ENCODE measurements at places on chromosomes 1 and 21. TPM values are rescaled to one million over a fixed set of nuclear protein-coding genes. Genes with fewer than 3 reads are reported as not detected.

Gene SPATA1
- 0.40 TPM for polyA plus RNA-seq

Gene SDC3
- 1.2 TPM for polyA plus RNA-seq

Gene ARHGEF19
- 7.9 TPM for polyA plus RNA-seq

Gene NHLH2
- polyA plus RNA-seq = not detected

- H3K36me3 ChIP-seq = no peaks in the 10 kb centered on the region
- DNase-seq = no peak
- peak overlapping the region; percentile 77 for H3K4me3 ChIP-seq
- no peak overlapping the region for H3K27ac ChIP-seq
- peaks cover 8% of the 10 kb centered on the region for H3K4me1 ChIP-seq
Measured at GRCh38 chr21:36384885-36385232, 333 bp upstream of the CHAF1B start.

DNA sequence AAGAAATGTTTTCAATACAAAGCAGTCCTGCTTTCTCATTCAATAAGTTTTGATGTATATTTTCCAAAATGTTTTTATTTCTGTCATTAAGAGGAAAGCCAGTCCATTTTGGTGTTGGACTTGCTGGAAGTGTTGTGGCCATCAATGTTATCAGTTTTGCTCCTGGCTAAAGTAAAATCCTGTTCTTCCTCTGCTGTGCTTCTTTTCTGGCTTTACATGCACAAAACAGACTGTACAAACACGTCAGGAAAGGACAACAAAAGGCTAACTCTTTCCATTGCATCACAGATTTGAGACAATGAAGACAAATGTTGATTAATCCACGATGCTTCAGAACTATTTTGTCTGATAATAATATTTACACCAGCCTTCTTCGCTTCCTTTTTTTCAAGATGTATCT, 735.4 kb downstream of the LTN1 start:
- peaks cover 6% of the 10 kb centered on the region for H3K4me1 ChIP-seq
- no peaks in the 10 kb centered on the region for H3K27me3 ChIP-seq
- no peak overlapping the region for H3K27ac ChIP-seq
- no peak overlapping the region for H3K4me3 ChIP-seq
- no peak for DNase-seq

GRCh38 chr1:229572286-229572685, 13.8 kb upstream of the ABCB10 start:
- H3K27me3 ChIP-seq = no peaks in the 10 kb centered on the region
- H3K36me3 ChIP-seq = no peaks in the 10 kb centered on the region
- no peak overlapping the region for H3K4me3 ChIP-seq
- H3K4me1 ChIP-seq = peaks cover 9% of the 10 kb centered on the region

DNA sequence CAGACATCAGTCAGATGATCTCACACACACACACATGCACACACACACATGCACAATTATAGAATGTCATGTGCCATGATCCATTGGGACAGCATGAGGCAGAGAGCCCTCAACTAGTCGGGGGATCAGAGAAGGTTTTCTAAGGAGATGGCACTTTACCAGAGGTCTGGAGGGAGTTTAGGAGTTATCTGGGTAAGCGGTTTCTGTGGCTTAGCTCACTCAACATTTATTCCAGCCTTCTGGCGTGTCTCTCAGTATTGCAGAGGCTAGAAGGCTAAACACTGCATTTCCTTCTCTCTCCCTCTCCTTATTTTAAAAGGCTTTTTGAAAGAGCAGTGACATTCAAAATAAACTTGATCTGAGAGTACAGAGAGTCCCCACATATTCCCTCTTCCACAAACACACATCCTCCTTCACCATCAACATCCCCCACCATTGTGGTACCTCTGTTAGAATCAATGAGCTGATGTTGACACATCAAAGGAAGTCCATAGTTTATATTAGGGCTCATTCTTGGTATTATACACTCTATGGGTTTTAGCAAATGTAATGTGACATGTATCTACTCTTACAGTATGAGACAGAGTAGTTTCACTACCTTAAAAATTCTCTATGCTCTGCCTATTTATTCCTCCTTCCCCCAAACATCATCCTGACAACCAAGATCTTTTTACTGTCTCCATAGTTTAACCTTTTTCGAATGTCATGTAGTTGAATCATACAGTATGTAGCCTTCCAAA, 9.0 kb upstream of the PLA2G2A start:
- H3K27ac ChIP-seq = no peak overlapping the region
- no peak overlapping the region for H3K4me3 ChIP-seq
- H3K27me3 ChIP-seq = peaks cover 3% of the 10 kb centered on the region
- no peaks in the 10 kb centered on the region for H3K4me1 ChIP-seq

DNA sequence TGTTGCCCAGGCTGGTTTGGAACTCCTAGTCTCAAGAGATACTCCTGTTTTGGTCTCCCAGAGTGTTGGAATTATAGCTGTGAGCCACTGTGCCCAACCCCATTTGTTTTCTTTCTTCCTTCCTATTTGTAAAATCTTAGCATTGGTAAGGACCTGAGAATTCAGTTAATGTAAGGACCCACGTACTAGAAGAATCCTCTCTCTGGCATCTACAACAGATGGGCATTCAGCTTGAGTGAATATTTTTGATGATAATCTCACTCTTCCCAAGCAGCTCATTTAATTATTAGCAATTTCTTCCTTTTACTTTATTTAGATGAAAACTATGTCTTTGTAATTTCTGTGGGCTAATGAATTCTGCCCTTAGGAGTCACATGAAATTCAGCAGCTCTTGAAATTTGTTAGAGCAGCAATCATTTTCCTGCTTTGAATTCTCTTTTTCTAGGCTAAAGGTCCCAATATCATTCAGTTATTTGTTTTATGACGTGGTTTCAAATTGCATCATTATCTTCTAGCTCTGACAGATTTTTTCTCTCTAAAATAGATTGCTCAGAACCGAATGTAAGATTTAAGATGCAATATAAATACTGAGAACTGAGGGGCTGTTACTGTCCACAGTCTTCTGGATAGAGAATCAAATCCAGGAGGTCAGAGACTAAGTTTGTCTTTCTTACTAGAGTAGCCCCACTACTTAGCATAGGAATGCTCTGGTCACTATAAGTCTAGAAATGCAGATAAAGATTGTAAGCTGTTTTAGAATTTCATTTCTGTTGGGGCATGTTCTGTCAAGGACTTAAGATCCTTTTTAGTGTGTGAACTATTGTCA, 59.4 kb downstream of the EPB41 start:
- H3K4me3 ChIP-seq = no peak overlapping the region
- H3K4me1 ChIP-seq = no peaks in the 10 kb centered on the region
- no peak for DNase-seq
- H3K27ac ChIP-seq = no peak overlapping the region
- H3K36me3 ChIP-seq = no peaks in the 10 kb centered on the region
- no peaks in the 10 kb centered on the region for H3K27me3 ChIP-seq

DNA sequence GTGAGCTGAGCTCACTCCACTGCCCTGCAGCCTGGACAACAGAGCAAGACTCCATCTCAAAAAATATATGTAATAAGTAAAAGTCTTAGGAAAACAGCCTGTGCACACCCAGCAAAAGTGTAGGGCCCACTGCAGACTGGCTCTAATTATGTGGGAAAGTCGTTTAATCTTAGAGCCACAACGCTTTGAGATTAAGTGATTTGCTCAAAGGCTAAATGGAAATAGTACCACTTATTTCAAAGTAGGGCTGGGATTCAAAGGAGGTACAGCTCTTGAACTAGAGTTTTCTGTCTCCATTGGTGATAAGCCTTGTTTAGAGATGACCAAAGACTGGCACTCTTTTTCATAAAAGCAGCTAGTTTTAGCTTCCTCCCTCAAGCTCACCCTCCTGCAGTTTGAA, 2.2 kb downstream of the TACSTD2 start:
- no peak overlapping the region for H3K4me3 ChIP-seq
- H3K36me3 ChIP-seq = no peaks in the 10 kb centered on the region
- no peak overlapping the region for H3K27ac ChIP-seq
- H3K4me1 ChIP-seq = peaks cover 42% of the 10 kb centered on the region
- DNase-seq = no peak

- H3K4me1 ChIP-seq = peaks cover 55% of the 10 kb centered on the region
- no peak overlapping the region for H3K27ac ChIP-seq
- no peaks in the 10 kb centered on the region for H3K36me3 ChIP-seq
Measured at GRCh38 chr1:183806125-183806524, 1.2 kb downstream of the RGL1 start.

GRCh38 chr1:29639741-29640427, 403.6 kb downstream of the PTPRU start:
- H3K4me3 ChIP-seq = no peak overlapping the region
- no peak for DNase-seq
- H3K27ac ChIP-seq = no peak overlapping the region

GRCh38 chr1:92410706-92411105, 76.0 kb downstream of the GFI1 start:
- no peak overlapping the region for H3K27ac ChIP-seq
- DNase-seq = no peak
- no peaks in the 10 kb centered on the region for H3K27me3 ChIP-seq
- no peak overlapping the region for H3K4me3 ChIP-seq
- no peaks in the 10 kb centered on the region for H3K4me1 ChIP-seq
- H3K36me3 ChIP-seq = no peaks in the 10 kb centered on the region

DNA sequence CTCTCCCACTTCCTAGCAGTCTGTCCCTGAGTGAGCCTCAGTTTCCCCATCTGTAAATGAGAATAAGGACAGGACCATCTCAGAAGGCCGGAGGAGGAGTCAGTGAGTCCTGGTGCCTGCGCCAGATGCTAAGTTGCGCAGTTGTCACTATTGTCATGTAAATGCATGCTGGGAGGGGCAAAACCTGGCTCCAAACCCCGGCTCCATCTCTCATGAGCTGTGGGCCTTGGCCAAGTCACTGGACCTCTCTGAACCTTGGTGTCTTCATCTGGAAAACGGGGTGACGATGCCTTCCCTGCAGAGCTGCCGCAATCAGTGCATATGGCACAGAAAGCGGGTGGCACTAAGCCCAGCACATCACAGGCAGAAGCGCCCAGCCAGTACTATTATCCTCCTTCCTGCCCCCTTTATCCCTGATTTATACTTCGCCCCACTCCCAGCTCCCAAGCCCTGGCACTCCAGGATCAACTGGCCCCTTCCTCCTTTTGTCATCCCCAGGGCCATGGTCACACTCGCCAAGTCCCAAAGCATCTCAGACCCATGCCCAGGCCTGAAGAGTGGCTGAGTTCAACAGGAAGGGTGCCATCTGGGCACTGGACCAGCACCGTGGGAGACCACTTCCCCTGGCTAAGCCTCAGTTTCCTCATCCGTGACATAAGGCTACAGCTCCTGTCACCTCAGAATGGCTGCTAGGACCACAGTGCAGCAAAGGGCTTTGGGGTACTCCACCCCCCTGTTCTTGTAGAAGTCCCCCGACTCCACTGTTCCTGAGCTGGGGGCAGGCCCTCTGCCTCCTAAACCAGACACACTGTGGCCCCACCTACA, 4.3 kb upstream of the PLEKHG5 start:
- no peak overlapping the region for H3K4me3 ChIP-seq
- H3K27me3 ChIP-seq = peaks cover 53% of the 10 kb centered on the region
- H3K4me1 ChIP-seq = peaks cover under 1% of the 10 kb centered on the region
- no peaks in the 10 kb centered on the region for H3K36me3 ChIP-seq
- no peak overlapping the region for H3K27ac ChIP-seq

DNA sequence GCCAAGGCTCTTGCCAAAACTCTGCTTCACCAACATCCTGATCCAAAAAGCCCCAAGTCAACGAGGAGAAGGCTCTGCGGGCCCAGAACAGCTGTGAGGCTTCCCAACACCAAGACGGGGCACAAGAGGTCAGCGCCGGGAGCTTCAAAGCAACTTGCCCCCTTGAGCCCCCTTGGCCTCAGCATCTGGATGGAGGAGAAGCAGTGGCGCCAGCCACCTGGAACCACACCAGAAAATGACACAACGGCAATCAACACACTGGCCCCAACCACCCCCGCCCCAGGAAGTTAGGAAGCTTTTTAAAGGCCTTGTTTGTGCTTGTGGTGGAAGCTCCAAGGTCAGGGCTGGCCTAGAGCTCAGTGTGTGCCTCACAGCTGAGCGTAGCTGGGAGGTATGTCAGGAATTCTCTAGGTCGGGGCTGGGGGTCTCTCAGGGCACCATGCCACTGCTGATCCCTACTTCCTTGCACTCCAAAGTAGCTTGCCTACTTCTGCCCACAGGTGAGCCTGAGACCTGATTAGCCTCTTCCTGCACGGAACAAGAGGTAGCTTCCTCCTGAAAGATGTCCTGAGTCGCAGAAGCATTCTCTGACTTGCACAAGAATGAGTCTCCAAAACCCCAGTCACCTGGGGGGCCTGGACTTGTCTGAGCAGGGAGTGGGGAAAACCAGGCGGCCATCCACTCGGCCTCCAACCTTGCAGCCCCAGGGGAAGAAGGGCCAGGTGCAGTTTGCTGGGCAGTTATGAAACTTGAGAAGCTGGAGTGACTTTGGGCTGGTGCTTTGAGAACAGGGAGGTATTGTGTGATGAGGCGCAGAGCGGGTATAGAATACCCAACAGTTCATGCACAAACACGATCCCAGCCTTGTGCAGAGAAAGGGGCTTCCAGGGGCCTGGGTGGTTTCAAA, 9.7 kb upstream of the SRP9 start:
- H3K27me3 ChIP-seq = no peaks in the 10 kb centered on the region
- peaks cover 9% of the 10 kb centered on the region for H3K4me1 ChIP-seq
- H3K4me3 ChIP-seq = no peak overlapping the region

GRCh38 chr1:228804640-228805413, 69.5 kb downstream of the RHOU start:
- H3K36me3 ChIP-seq = no peaks in the 10 kb centered on the region
- no peak for DNase-seq
- H3K4me3 ChIP-seq = no peak overlapping the region

DNA sequence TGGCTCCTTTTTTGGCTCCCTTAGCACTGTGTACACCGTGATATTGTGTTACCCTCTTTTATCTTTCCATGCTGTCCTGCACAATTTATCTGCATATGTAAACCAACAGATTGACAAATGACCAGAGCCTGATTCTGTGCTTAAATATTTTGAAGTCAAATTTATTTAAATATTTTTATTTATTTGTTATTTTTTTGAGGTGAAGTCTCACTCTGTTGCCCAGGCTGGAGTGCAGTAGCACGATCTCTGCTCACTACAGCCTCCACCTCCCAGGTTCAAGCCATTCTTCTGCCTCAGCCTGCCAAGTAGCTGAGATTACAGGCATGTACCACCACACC, 12.8 kb downstream of the PMF1 start:
- peaks cover 49% of the 10 kb centered on the region for H3K36me3 ChIP-seq
- H3K4me3 ChIP-seq = no peak overlapping the region
- H3K27ac ChIP-seq = no peak overlapping the region
- no peaks in the 10 kb centered on the region for H3K4me1 ChIP-seq

GRCh38 chr1:235513495-235514366, 9.5 kb upstream of the B3GALNT2 start:
- peak; percentile 61 for DNase-seq
- H3K27me3 ChIP-seq = no peaks in the 10 kb centered on the region
- no peak overlapping the region for H3K27ac ChIP-seq
- no peak overlapping the region for H3K4me3 ChIP-seq
- H3K4me1 ChIP-seq = peaks cover 3% of the 10 kb centered on the region

DNA sequence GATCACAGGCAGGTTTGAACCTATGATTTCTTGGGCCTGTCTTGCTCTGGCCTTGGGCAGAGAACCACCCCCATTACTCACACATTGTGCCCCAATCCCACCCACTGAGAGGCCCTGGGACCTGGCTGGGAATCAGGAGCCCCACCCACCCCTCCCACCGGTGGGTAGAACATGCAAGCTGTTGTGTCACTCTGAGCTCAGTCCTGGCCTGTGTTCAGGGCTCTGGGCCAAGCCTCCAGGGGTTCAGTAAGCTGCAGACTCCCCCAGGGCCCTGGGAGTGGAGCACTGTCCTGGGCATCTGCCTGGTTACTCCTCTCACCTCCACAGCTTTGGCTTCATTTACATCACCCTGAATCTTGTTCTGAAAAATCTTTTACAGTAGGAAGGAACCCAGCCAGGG, 270.5 kb downstream of the RRAGC start:
- no peak overlapping the region for H3K27ac ChIP-seq
- H3K36me3 ChIP-seq = no peaks in the 10 kb centered on the region
- H3K27me3 ChIP-seq = no peaks in the 10 kb centered on the region
- DNase-seq = no peak
- H3K4me3 ChIP-seq = no peak overlapping the region
- H3K4me1 ChIP-seq = no peaks in the 10 kb centered on the region

GRCh38 chr1:77671836-77672235, 10.6 kb downstream of the ZZZ3 start:
- no peaks in the 10 kb centered on the region for H3K4me1 ChIP-seq
- H3K27me3 ChIP-seq = no peaks in the 10 kb centered on the region
- peaks cover 5% of the 10 kb centered on the region for H3K36me3 ChIP-seq

All from CD14-positive monocyte (primary cell).